Left renal cortex interstitium (tissue), 4 donors: ENCODE measurements at places on chromosomes 11 and 22. TPM values are rescaled to one million over a fixed set of nuclear protein-coding genes. Genes with fewer than 3 reads are reported as not detected.

DNA sequence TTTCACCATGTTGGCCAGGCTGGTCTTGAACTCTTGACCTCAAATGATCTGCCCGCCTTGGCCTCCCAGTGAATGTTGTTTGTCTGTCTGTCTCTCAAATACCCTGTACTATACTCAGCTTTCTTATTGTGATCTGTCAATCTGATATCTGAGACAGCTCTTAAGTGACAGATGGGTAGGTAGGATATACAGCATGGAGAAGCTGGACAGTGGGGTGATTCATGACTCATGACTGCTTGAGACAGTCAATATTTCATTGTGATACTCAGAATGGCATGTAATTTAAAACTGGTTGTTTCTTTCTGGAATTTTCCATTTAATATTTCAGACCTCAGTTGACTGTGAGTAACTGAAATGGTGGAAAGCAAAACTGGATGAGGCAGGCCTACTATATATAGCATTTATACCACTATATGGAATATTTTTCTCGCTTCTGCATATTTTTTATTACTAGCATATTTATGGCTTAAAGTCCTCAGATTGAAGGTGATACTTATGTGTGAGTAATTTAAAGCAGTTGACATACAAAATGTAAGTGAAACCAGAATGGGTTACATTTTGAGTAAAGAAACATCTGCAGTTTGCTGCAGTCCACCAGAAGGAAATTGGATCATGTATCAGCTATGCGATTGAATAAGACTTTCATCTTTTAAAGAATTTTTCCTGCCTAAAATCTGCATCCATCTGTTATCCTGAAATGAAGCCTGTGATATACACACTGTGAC, 22.3 kb downstream of the ARHGAP42 start:
- no peak for DNase-seq

GRCh38 chr11:92284558-92284957, 59.9 kb downstream of the FAT3 start:
- DNase-seq, result no peak

DNA sequence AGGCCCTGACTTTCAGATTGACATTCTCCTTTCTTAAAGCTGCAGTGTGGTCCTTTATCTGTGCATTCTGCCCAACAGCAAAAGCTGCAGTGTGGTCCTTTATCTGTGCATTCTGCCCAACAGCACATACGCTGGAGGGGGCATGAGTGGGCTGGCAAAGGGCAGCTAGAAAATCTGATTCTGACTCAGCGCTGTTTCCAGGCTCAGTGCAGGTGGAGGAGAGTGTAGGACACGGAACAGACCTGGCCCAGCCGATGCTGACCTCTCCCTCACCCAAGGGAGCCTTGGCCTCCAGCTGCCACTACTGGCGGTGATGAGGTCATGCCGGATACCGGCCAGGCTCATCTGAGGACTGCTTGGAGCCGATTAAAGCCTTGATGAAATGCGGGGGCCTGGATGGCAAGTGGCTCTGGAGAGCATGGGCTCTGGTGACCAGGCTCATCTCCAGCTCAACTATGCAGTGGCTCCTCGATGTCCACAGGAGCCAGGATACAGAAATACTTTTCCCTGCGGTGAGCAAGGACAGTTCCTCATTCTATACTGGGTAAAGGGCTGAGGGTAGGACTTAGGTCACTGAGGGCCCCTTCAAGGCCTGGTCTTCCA, 84.6 kb downstream of the CLPB start:
- no peak for DNase-seq

- DNase-seq, result no peak
Measured at GRCh38 chr11:18836417-18836816, 44.8 kb upstream of the PTPN5 start.

- no peak for DNase-seq
Measured at GRCh38 chr11:62024936-62025486, 57.6 kb upstream of the FTH1 start.

DNA sequence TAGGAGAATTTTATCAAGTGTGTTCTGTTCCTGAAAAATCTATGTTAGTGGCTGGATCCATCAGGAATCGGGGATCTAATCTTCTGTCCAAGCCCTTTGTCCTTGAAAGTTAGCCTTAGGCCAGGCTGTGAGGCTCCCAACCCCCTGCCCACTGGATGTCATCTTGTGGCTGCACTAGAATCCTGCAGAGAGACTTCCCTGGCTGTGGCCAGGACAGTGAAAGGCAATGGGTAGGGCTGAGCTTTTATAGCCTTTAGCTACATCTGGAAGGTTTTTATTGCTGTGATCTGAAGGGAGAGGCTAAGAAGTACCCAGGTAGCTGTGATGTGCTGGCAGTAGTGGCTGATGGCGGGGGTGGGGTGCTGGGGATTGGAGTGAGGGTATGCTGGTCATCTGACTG, 2.1 kb downstream of the OAF start:
- no peak for DNase-seq

DNA sequence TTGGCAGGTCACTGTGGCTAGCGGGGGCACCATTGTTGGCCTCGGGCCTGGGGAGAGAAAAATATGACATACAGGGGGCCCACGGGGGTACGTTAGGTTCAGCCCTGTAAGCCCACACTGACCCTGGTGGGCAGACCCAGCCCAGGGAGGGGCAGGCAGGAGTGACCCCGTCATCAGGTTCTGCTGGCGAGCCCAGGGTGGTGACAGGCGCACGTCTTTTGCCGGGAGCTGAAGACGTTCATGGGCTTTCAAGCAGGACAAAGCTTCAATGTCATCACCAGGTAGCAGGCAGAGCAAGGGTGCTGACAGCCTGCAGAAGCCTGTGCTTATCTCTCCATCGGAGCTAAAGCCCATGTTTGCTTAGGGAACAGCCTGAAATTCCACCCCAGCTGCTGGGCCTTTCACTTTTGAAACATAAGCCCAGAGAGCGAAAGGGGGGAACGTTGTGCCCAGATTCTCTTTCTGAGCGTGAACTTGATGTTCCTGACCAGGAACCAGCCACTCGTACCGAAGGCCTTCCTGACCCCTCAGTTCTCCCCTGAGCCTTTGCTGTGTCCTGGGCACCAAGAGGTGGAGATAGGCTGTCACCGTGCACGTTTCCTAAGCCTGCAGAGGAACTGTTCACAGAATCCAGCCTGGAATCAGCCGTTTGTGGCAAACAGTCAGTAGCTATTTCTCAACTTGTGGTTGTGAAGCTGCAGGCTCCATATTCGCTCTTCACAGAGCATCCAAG, 74.0 kb upstream of the ATXN10 start:
- DNase-seq, result no peak

DNA sequence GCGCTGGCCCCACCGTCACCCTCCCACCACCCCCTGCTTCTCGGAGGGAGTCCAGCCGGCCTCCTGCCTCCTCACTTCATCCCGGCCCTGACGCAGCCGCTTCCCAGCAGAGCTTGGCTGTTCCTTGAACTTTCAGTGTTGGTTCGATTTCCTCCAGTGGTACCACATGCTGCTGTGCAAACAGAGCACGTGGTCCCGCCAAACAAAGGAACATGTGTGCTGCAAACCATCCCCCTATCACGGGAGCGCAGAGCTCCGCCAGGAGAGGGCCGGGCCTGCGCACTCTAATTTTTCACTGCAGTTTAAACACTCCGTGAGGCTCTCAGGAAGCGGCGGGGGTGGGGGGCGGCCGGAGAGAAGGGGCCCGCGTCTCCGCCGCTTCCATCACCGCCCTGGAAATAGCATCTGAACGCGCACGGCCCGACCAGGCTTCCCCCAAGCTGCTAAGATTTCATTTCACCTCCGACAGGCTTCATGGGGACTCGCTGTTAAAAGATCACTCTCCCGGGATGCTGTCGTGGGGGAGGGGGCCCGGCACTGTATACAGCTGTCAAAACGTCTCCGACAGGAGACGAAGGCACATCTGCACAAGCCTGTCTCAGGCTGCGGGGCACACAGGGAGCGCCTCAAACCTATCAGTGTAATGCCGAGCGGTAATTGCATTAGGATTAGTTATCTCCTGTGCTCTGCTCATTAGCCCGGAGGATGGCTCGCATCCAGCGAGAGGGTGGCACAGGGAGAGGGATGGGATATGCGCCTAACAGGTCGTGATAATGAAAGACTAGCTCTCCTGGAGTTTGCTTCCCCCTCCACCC, 269.9 kb upstream of the SORL1-AS1 start:
- DNase-seq, result peak; percentile 84

The CAT gene
- polyA plus RNA-seq, result 166 TPM

DNA sequence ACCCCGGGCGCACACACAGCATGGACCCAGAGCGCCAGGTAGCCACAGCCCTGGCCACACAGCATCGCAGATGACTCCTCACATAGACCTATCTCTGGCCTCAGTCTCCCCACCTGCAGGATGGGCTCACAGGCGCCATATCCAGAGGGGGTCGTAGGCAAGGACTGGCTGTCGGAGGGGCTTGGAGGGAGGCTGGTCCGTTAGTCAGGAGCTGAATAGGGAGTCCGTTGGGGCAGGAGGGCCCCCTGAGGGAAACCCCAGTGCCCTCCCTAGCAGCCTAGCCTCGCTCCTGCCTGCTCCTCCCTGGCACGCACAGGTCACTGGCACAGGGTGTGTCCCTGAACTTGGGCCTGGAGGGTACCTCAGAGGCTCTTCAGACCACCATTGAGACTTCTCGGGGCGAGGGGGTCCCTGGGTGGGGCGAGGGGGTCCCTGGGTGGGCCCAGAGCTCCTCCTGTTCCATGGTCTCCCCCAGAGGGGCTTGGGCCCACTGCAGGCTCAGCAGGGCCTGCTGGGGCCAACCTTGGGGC, 2.0 kb downstream of the PLXNB2 start:
- DNase-seq, result no peak

DNA sequence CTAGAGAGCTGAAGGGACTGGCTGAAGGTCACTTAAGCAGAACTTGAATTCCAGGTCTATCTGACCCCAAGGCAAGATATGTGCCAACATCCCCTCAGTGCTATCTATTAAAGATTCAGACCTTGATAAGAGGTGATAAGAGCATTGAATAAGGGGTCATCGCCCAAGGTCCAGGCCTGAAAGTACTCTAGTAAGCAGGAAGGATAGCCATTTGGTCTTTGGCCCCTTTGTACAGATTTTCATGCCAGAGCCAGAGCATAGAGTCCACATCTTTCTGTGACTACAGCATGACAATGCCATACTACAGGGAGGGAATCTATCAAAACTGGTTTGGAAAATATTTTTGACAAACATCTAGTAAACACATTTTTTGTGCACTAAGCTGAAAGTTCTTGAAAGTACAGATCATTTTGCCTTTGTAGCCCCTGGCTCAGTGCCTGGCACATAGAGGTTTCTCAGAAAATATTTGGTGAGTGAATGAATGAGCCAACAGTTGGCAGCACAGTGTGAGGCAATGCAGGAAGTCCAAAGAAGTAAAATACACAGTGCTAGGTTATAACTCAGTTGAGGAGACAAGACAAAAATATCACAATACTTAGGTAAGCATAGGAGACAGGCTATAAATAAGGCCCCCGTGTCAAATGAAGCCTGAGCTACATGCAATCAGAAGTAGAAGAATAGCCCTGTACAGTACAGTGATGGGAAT, 15.1 kb upstream of the RRAS2 start:
- no peak for DNase-seq

- DNase-seq, result no peak
Measured at GRCh38 chr11:99742501-99742900, 721.8 kb downstream of the CNTN5 start.

DNA sequence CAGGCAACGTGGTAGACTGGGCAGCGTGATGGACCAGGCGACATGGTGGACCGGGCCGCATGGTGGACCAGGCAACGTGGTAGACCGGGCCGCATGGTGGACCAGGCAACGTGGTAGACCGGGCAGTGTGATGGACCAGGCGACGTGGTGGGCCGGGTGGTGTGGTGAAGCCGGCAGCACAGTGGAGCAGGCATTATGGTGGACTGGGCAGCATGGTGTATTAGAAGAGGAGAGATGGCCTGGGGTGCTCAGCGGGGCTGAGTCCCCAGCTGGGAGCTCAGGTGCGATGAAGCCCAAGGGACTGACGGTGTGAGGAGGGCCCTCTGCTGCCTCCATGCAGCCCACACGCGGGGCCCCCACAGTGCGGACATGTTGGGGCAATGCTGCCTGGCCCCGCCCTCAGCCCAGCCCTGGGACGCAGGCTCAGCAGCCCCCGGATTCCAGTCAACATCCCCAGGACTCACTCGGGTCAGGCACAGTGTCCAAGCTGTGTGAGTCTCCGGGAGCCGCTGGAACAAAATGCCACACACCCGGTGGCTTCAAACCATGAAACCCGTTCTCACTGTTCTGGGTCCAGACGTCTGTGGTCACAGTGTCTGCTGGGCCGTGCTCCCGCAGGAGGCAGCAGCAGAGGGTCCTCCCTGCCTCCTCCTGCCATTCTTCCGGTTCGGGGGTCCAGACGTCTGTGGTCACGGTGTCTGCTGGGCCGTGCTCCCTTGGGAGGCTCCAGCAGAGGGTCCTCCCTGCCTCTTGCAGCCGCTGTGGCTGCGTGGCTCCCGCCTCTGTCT, 1084.9 kb downstream of the BRD1 start:
- no peak for DNase-seq

- DNase-seq, result no peak
Measured at GRCh38 chr11:39772525-39773137, 1686.8 kb downstream of the LRRC4C start.

- DNase-seq, result no peak
Measured at GRCh38 chr22:39236321-39237317, 8.2 kb downstream of the PDGFB start.

DNA sequence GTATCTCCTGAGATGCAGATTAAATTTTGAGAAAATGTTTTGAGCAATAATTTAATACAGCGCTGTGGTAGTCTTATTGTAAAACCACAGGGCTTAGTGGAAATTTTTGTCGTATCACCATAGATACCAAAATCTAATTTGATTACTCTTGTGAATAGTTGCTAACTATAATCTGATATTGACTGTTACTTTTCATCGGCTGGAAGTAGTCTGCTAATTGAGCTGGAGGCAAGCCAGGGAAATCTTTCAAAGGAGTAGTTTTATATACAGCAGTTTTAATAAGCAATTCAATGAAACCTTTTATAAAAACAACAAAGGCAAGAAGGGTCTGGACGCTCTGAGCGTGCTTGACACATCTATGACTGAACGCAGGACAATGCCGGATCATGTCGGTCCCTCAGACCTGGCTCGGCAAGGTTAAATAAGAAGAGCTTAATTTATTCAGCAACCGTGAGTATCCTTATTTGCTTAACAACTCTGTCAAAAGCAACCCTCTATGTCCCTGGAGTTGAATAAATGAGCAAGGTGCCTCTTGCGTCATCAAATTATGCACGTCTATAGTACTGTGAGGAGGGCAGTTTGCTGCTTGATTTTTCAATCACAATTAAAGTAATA, 121.2 kb downstream of the NCAM1 start:
- DNase-seq, result no peak

DNA sequence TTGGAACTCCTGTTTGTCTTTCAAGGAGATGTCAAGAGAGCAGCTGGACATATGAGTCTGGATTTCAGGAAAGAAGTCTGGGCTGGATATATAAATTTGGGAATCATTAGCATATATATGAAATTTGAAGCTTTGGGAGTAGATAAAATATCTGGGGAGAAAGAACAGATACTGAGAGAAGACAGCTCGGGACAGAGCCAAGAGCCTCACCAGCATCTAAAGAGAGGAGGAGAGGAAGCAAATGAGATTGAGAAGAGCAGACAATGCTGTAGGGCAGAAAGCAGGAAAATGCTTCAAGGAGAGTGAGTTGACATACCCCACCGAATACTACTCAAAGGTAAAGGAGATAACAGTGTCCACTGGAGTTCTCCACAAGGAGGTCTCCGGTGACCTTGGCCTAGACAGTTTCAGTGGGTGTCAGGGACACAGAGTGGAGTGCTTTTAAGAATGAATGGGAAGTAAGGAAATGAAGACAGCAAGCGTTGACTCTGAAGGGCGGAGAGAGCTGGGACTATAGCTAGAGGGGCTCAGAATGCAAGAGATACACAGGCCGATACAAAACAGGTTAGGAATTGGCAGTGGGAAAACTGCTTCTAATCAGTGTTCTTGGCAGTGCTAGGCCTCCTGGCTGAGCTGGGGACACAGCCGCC, 862 bp downstream of the APBB1 start:
- DNase-seq, result no peak
